ENCODE measurements at places on chromosomes 12 and 14.
A peak's percentile ranks its signal among the peaks of the same experiment; 100 is the strongest.

- peak; percentile 93 for DNase-seq
Measured at GRCh38 chr12:104358353-104359003, 54.9 kb downstream of the EID3 start.

DNA sequence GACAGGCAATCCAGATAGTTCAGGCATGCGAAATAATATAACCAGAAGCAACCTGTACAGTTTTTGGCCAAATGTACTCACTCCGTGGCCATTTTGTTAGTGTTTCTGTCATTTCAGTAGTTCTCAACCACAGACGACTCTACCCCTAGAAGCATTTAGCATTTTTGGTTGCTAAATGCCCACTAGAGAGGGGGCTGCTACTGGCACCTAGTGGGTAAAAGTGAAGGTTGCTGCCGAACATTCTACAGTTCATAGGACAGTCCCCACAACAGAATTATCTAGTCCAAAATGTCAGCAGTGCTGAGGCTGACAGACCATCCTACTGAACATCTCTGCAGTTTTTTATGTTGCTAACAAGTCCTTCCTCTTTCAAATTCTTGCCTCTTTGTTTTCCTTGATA lies 107.4 kb downstream of the TSHR start:
- DNase-seq, result peak; percentile 52

GRCh38 chr14:76834241-76834661 lies 8.0 kb downstream of the LRRC74A start:
- no peak for DNase-seq

- no peak for DNase-seq
Measured at GRCh38 chr12:102436867-102437266, 43.5 kb downstream of the IGF1 start.

DNA sequence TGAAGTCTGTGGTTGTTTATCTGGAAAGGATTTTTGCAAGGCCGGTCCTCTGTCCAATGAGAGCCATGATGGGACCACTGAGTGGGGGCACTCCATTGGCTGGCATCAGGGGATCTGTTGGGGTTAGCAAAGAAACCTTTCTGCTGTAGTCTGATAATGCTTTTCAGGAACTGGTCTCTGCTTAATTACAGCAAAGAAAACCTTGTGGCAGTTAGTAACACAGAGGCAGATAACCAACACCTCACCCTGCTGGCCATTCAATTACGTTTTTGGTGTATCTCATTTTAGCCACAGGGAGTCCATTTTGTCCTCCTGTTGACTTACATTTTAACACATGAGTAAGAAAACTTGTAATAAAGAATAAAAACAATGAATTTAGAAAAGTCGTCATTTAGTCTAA lies 629.3 kb upstream of the MDGA2 start:
- no peak for DNase-seq

- no peak for DNase-seq
Measured at GRCh38 chr12:126898562-126898961, 1368.4 kb upstream of the TMEM132C start.

DNA sequence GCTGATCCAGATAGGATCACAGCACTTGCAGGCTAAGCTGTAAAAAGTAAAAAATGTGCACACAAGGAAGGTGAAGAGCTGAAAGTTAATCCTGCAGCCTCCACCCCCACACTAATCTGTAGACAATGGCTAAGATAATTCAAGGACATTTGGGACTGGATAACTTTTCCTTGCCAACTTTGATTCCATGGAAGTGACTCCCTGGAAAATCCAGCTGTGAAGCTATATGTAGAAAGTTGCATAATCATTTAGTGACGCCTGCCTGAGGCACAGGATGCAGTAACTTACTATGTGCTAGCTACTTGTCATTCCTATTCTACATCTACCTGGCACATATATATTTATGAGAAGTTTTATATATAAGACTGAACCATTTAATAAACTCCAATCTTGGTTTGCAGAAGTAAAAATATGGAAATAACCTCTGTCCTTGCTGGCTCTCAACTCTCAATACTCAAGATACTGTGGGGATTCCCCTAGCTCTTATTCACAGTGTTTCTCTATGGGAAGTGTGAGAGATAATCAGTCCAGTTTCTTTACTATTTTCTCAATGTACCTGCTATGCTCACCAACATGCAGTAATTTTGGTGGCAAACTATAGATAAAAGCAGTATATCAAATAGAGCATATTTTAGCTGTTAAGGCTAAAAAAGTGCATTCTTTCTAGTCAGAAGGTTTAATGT lies 14.8 kb downstream of the LDHB start:
- no peak for DNase-seq

GRCh38 chr12:65294641-65295262 lies 16.3 kb downstream of the MSRB3 start:
- DNase-seq, result no peak

DNA sequence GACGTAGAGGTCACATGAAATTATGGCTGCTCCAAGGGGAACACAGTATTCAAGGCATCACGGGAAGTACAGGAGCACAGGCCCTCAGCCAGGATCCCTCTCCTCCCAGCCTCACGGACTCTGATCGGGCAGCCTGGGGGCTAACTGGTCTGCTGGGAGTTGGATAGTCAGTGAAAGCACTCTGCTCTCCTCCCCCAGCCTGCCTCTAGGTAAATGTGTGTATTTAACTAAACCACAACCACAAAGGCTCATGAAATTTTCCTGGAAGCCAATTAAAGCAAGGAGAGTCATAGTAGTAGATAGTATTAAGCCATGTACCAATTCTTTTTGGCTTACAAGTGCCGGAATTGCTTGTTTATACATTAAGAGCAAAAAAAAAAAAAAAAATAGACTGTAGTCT lies 254.3 kb downstream of the MSRB3 start:
- DNase-seq, result no peak

GRCh38 chr12:50314636-50315312 lies 31.5 kb upstream of the LIMA1 start:
- no peak for DNase-seq

- DNase-seq, result no peak
Measured at GRCh38 chr12:21065845-21066244, 65.1 kb upstream of the SLCO1B1 start.

- DNase-seq, result no peak
Measured at GRCh38 chr12:15165012-15165659, 56.1 kb downstream of the RERG start.

DNA sequence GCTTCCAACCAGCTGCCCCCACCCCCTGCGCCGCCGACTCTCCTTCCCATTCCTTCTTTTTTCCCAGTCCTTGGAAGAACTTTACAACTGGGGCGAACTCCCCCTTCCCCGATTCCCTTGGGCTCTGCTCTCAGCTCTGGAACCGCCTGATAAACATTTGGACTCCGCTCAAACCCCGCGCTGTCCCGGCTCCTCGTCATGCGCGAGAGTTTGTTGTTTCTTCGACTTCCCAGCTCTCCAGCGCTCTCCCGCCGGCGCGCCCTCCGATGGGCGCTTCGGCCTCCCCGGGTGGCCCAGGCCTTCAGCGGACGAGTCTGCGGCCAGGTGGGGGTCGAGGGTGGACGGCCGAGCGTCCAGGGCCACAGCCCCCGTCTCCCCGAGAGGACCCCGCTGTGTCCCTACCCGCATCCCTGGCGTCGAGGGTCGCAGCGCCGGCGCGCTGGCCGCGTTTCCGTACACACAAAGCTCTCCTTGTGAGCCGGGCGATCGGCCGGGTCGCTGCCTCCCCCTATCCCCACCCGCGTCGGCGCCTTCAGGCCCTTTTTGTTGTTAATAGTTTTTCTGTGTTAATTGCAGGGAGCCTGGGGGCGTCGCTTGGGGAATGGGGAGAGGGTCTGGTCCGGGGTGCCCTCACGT lies 847 bp downstream of the MMP14 start:
- DNase-seq, result peak; percentile 50

GRCh38 chr14:53126731-53127130 lies 26.4 kb downstream of the DDHD1 start:
- DNase-seq, result no peak

DNA sequence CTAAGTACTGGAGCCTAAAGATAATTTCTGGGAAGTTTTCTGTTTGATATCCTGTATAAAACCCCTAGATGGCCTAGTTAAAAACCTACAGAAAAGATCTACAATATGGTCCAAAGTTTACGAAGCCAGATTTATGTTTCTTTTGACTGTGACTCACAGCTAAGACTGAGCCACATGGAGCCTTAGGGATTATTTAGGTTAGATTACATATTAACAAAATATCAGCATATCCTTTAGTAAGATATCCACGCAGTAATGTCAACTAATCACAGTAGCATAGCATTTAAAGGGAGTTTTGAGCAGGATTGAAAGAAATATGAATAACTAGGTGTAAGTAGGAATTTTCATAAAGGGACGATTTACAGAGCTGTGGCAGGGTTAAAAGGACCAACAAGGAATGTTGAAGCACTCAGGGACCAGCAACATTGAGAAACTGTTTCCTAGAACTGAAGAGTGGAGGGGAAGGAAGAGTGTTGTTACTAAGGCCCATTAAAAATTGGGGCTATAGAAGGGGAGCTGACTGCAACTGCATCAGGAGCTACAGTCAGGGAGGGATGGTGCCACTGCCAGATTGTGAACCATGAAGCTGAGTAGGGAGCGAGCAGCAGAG lies 155.5 kb downstream of the DACT1 start:
- DNase-seq, result no peak

DNA sequence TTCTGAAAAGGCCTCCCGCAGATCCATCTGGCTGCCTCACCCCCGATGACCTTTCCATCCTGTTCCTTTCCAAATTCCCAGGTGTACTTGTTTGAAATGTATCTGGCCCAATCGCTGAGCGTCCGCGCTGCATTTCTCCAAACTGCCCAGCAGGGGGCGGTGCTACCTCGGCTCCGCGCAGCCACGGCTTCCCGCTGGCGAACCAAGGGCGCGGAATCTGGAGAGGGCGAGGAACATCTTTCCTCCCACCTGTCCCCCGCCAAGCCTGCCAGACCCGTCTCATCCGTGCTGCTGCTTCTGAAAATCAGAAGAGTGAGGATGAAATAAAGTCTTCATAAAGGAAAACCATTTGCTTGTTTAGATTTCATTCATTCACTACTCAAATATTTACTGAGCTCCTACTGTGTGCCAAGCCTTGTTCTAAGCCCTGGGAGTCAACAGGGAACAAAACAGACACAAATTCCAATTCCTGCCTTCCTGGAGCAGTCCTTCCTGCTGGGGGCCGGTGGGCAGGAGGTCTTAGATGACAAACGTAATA lies 16.8 kb upstream of the MYL2 start:
- peak; percentile 63 for DNase-seq

DNA sequence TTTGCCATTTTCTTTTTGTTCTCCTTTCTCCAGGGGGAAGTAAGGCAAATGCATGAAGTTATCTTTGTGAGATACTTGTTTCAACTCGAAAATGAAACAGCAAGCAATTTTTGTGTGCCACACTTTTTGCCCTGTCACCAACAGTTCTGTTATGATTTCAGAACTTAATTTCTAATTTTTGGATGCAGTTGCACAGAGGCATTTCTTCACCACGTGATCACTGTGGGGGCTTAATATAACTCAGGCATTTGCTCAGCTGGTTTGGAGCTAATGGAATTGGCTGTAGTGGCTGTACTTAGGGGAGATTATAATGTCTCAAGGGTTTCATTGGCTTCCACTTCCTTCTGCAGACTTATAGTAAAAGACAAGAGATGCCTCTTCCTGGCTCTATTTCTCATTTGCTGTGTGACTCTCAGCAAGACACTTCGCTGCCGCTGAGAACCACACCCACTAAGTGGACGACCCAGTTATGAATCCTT lies 452.4 kb downstream of the RAD51B start:
- DNase-seq, result peak; percentile 74

DNA sequence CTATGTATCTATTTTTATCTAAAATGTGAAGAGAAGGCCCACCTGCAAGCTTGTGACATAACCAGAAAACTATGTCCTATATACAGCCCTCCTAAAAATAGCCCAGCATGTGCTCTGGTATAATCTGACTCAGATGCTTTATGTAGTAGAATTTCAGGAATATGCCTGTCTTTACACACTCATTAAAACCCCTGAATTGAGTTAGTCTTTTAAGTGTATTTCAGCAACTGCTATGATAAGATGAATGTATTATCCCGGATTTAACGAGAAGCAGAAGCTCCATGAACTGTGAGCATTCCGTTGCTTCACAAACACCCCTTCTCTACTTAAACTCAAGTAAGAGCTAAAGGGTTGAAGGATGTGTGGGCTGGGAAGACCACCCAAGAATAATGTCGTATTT lies 89.9 kb upstream of the PRICKLE1 start:
- DNase-seq, result no peak

DNA sequence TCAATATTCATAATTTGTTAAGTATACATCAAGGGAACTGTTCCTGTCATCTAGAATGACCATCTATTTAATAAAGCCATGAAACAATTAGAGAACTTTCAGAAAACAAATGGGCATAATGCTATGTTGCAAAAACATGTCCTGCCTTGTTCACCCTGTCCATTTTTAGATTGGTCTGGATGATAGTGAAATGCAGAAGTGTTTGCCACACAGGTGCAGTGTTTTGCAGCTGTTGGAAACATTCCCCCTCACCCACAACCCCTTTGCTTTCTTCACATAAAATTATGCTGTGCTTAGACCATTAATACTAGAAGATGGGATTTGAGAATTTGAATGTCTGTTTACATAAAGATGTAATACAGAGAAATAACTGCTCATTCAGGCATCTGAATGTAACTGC lies 36.5 kb downstream of the LEMD3 start:
- DNase-seq, result no peak

DNA sequence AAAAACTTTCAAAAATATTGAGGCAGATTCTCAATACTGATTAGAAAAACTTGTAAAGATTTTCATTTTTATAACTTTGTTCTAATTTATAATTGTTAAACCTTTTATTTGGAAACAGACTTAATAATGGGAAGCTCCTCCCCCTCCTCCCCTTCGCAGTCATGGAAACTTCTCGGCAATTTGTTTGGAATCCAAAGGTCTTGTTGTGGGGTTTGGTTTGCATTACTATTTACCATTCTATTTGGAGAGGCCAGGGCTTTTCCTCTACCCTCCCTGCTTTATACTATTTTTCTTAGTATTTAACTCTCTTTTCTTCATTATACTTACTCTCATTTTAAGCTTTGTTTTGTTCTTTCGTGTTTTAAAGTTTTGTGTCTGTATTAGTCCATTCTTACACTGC lies 6.0 kb downstream of the SLC39A9 start:
- DNase-seq, result no peak

- no peak for DNase-seq
Measured at GRCh38 chr14:99549684-99550083, 54.3 kb downstream of the CCDC85C start.

GRCh38 chr14:77314043-77314442 lies 6.6 kb downstream of the POMT2 start:
- DNase-seq, result peak; percentile 59

DNA sequence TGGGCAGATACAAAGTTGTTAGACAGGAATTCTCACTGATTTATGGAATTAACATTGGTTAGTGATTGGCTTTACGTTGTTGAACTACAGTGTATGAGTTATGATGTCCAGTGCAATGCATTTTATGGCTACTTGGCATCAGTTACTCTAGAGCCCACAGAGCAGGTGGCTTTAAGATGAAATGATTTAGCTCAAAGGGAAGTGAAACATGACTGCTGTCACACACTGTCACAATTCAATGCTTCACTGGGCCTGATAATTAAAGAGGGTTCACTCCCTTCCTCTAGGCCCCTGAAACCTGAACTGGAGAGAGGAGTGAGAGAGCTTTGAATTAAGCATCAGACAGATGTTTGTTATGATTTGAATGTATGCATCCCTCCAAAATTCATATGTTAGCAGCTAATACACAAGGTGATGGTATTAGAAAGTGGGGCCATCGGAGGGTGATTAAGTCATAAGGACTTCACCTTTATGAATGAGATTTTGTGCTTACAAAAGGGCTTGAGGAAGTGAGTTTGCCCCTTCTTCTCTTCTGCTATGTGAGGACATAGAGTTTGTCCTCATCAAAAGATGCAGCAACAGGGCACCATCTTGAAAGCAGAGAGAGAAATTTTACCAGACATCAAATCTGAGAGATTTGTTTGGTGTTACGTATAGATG lies 175.8 kb upstream of the GRIN2B start:
- DNase-seq, result no peak

GRCh38 chr12:19689226-19689625 lies 249.9 kb downstream of the AEBP2 start:
- no peak for DNase-seq

All from inflammatory macrophage (primary cell).